ENCODE measurements at places on chromosomes 7 and 10. TPM values are rescaled to one million over a fixed set of nuclear protein-coding genes. Genes with fewer than 3 reads are reported as not detected.

FAM13C gene
- 18.5 TPM for total RNA-seq

GRCh38 chr7:51789489-51789888 lies 472.9 kb upstream of the COBL start:
- H3K4me1 ChIP-seq = no peaks in the 10 kb centered on the region
- H3K36me3 ChIP-seq = no peaks in the 10 kb centered on the region

- peak overlapping the region; percentile 4 for H3K27ac ChIP-seq
- DNase-seq = peak; percentile 56
- H3K36me3 ChIP-seq = no peaks in the 10 kb centered on the region
- no peaks in the 10 kb centered on the region for H3K27me3 ChIP-seq
Observed at GRCh38 chr10:67788028-67788886, 49.7 kb downstream of the DNAJC12 start.

DNA sequence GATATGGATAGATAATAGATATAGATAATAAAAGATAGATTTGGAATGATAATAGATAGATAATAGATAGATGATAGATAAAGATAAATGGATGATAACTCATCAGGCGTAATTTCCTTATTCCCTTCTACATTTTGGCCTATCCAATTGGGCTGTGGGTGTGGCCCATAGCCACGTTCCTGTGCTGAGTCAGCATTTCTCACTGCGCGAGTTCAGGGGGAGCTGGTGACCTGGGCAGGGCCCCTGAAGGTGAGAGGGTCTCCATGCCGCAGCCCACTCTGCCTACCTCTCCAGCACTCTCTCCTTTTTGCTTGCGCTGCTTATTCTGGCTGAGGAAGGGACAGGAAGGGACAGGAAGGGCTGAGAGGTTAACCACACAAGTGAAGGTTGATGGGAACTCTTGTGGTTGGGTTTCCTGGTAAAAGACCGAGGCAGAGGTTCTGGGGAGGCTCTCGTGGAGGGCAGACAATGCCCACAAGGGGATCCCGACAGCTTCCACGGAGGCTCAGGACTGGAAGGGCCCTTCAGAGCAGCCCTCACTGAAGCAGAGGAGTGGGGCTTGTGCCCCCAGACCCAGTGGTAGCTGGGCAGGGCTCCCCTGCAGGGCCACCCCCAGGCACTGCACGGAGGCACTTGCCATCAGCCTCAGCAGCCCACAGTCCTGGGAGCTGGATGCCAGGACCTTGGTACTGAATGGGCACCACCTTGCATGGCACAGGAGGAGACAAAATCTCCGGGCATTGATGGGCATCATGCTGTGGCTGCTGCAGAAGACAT lies 247.3 kb upstream of the PITRM1 start:
- peaks cover 19% of the 10 kb centered on the region for H3K4me1 ChIP-seq
- H3K27me3 ChIP-seq = no peaks in the 10 kb centered on the region
- H3K27ac ChIP-seq = no peak overlapping the region
- H3K36me3 ChIP-seq = no peaks in the 10 kb centered on the region
- H3K4me3 ChIP-seq = no peak overlapping the region
- no peak for DNase-seq

GRCh38 chr7:99379043-99379577 lies 4.6 kb downstream of the ARPC1B start:
- H3K27me3 ChIP-seq = no peaks in the 10 kb centered on the region
- peak; percentile 61 for DNase-seq
- peak overlapping the region; percentile 6 for H3K27ac ChIP-seq

DNA sequence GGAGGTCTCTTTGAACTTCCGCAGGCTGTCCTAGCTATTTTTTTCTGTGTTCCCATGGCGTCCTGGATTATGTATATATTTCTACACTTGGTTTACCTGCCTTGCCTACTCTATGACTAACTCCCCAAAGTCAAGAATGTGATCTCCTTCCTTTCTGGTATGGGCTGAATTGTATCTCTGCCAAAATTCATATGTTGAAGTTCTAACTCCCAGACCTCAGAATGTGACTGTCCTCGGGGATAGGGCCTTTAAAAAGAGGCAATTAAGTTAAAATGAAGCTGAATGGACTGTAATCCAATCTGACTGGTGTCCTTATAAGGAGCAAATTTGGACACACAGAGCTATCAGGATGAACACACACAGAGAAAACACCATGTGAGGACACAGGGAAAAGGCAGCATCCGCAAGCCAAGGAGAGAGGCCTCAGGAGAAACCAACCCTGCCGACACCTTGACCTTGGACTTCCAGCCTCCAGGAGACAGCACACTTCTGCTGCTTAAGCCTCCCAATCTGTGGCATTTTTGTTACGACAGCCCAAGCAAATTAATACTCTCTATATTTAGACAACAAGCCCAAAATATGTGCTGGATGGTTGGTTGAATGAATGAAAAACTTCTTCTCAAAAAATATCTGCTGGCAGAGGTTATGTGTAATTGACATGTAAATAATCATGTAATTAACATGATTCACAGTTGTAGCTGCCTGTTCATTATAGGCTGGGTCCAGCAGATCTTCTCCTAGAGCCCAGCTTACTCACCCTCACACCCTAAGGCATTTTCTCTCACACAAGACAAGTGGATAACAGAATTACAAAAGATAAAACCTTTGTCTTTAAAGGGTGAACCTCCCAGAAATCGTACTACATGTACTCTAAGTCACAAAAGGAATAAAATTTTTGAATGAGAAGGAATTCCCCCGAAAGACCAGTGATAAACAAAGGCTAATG lies 123.7 kb downstream of the CUBN start:
- no peaks in the 10 kb centered on the region for H3K36me3 ChIP-seq
- peaks cover 33% of the 10 kb centered on the region for H3K4me1 ChIP-seq
- H3K4me3 ChIP-seq = no peak overlapping the region
- DNase-seq = no peak
- H3K27ac ChIP-seq = no peak overlapping the region

DNA sequence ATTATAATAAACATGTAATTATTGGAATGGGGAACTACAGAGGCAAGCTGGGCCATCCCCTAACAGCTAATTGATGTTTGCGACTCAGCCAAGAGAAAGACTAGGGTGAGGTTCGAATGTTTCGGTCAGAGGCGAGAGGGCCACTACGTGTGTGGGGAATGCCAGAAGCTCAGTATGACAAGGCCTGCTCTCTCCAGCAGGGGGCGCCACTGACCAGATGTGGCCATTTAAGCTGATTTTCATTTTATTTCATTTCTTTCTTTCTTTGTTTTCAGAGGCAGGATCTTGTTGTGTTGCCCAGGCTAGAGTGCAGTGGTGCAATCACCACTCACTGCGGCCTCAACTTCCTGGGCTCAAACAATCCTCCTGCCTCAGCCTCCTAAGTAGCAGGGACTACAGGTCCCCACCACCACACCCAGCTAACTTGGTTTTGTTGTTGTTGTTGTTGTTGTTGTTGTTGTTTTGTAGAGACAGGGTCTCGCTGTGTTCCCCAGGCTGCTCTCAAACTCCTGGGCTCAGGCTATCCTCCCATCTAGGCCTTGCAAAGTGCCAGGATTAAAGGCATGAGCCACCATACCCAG lies 38.1 kb downstream of the TMEM130 start:
- H3K4me1 ChIP-seq = no peaks in the 10 kb centered on the region
- DNase-seq = peak; percentile 33
- H3K4me3 ChIP-seq = no peak overlapping the region
- no peaks in the 10 kb centered on the region for H3K36me3 ChIP-seq
- H3K27ac ChIP-seq = no peak overlapping the region

DNA sequence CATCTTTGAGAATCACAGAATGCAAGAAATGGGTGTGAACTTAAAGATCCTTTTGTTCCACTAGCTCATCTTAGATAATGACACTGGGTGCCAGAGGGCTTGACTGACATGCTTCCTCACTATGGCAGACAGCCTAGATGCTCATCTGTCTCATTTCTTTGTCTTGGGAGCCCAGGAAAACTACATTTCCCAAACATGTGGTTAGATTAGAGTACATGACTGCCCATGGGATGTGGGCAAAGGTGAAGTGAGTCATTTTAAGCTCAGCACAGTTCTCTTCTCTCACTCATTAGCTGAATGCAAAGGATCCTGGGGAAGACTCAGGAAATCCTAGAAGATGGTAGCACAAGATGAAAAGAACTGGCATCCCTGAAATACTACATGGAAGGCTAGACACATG lies 32.5 kb upstream of the TBX20 start:
- H3K36me3 ChIP-seq = no peaks in the 10 kb centered on the region
- no peaks in the 10 kb centered on the region for H3K4me1 ChIP-seq
- no peak for DNase-seq
- H3K4me3 ChIP-seq = no peak overlapping the region
- no peak overlapping the region for H3K27ac ChIP-seq
- peaks cover 34% of the 10 kb centered on the region for H3K27me3 ChIP-seq

DNA sequence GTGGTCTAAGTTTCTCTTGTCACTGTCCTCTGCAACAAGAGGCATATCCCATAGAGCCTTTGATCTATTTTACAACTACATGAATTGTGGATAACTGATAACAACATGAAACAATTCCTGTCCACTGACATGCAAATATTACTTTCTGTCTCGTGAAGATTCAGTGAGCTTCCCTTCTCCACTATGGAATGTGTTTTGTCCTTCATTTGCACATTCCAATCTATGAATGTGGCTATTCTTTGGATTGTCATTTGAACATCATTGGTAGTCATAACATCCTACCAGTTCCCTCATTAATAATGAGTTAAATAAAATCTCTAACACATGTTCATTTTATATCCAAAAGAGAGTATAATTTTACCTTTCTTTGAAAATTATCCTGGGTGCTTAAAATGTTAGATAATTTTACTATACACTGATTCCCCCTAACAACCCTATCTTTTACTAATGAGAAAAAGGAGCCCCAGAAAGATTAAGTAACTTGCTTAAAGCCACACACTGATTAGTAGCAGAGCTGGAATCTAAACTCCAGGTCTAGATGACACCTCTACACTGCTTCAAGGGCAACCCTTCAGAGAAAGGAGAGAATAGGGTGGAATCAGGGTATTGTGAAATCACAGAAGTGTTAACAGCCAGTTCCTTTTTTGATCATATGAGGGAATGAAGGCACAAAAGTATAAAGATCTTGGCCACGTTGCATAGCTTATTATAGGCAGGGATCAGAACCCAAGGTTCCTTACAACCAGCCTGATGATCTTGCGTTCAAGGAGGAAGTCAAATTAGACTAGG lies 39.1 kb downstream of the PDE1C start:
- H3K27ac ChIP-seq = no peak overlapping the region
- no peak for DNase-seq
- no peak overlapping the region for H3K4me3 ChIP-seq
- H3K4me1 ChIP-seq = no peaks in the 10 kb centered on the region
- no peaks in the 10 kb centered on the region for H3K36me3 ChIP-seq

DNA sequence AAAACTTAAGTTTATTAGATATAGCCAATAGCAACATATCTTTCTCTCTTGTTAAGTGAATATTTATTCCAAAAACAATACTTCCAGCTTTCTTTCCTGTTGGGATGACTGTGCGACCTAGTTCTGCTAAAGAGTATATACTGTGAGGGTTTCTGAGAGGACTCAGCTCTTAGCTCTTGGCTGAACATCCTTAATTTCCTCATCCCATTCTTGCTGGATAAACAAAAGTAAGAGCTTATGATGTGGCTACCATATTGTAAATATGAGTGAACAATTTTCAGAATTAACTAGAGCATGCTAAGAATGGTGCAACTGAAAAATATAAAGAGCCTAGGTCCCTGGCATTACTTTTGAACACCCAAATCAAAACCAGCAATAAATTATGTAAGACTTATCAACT lies 279.5 kb upstream of the GNAI1 start:
- H3K27ac ChIP-seq = no peak overlapping the region
- H3K27me3 ChIP-seq = peaks cover 7% of the 10 kb centered on the region
- no peak overlapping the region for H3K4me3 ChIP-seq
- H3K36me3 ChIP-seq = no peaks in the 10 kb centered on the region
- no peak for DNase-seq
- H3K4me1 ChIP-seq = no peaks in the 10 kb centered on the region

Data from A673 (cell line).